ENCODE measurements at places on chromosomes 6 and 20.

DNA sequence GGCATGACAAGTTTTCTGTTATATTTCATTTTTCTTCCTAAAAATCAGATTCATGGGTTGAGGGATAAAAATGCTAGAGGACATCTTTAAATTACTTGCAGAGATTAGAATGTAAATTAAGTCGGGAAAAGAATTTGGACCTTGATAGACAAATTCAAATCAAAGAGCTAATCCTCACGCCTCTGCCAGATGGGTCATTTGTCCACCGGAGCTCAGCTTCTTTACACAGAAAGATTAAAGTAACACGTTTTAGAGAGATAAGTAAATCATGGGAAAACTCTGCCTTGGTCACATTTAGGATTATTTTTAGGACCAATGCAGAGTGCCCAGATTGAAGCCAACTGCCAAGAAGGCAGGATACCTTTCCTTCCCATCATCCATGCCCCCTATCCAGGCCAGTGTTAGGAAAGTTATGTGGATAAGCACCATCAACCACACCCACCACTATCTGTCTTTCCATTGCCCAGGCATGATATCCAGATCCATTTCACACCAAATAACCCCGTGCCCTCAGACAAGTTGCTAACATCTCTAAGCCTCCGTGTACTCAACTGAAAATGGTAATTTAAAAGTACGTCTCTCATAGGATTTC, 397.4 kb upstream of the PLCB4 start:
- no peaks in the 10 kb centered on the region for H3K27me3 ChIP-seq
- no peaks in the 10 kb centered on the region for H3K4me1 ChIP-seq

DNA sequence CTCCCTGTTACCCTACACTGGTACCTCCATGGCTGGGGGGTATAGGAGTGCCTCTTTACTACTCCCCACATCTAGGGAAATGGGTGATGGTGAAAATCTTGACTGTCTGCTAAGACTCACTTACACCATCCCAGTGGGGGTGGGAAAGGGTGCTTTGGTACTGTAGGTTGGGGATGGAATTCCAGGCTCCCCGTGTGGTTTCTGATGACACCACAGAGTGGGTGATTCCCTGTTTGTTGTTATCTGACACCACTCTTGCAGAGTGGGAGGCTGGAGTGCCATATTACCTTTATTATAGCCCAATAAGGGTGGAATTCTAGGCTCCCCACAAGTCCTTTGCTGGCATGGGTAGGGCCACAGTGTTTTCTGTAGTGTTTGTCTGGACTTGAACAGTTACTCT, 264.6 kb upstream of the MAN1A1 start:
- no peak overlapping the region for H3K4me3 ChIP-seq
- DNase-seq: no peak
- H3K4me1 ChIP-seq: no peaks in the 10 kb centered on the region
- H3K36me3 ChIP-seq: no peaks in the 10 kb centered on the region

DNA sequence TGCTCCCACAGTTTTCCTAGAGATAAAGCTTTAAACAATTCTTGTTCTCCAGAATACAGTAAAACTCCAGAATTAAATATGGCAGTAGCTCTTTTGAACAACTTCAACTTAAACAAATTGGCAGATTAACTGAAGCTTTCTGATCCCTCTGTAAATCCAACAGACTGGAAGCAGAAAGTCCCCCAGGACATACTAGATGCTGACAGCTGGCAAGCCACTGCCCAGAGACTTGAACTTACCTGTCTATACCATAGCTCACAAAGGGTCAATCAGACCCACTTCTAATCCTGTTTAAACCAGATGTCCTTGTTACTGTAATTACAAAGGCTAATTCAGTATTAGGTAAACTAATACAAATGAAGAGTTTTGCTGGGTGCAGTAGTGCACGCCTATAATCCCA, 12.3 kb downstream of the GPLD1 start:
- no peaks in the 10 kb centered on the region for H3K4me1 ChIP-seq
- no peaks in the 10 kb centered on the region for H3K27me3 ChIP-seq
- H3K27ac ChIP-seq: no peak overlapping the region
- H3K4me3 ChIP-seq: no peak overlapping the region
- DNase-seq: no peak

DNA sequence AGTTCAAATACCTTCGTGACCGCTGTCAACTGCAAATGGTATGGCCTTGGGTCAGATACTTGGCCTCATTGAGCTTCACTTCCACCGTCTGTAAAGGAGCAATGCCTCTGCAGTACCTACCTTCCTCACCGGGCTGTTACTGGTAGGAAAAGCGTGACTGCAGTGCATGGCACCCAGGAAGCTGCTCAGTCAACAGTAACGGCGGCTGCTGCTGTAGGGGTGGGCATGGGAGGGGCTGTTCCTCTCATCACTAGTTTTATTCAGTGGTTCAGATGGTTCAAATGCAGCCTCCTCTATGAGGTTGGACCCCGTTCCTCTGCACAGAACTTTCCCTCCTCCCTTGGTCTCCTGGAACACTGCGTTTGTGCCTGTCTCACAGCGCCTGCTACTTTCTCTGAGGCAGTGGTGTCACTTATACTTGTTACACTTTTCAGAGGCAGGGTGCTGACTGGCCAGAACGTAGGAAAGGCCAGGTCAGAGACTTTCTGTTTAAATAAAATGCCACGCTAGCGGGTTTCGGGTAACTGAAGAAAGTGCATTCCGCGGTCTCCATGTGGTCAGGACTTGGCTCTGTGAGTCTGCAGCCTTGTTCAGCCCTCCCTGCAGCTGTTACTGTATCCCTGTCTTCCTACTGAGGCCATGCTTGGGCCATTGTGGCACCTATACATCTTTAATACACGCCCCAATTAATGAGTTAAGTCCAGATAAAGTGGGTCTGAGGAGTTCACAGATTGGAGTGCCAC, 279.6 kb downstream of the NRN1 start:
- no peak overlapping the region for H3K27ac ChIP-seq
- H3K4me3 ChIP-seq: no peak overlapping the region
- H3K27me3 ChIP-seq: no peaks in the 10 kb centered on the region
- no peak for DNase-seq
- peaks cover 33% of the 10 kb centered on the region for H3K4me1 ChIP-seq
- H3K36me3 ChIP-seq: no peaks in the 10 kb centered on the region
